ENCODE measurements at places on chromosomes 3 and 15.

- no peaks in the 10 kb centered on the region for H3K4me1 ChIP-seq
- no peaks in the 10 kb centered on the region for H3K27me3 ChIP-seq
- no peak overlapping the region for H3K4me3 ChIP-seq
- no peak overlapping the region for H3K27ac ChIP-seq
- no peak for DNase-seq
These were observed 188.4 kb downstream of the ABHD5 start for GRCh38 chr3:43879166-43879565.

DNA sequence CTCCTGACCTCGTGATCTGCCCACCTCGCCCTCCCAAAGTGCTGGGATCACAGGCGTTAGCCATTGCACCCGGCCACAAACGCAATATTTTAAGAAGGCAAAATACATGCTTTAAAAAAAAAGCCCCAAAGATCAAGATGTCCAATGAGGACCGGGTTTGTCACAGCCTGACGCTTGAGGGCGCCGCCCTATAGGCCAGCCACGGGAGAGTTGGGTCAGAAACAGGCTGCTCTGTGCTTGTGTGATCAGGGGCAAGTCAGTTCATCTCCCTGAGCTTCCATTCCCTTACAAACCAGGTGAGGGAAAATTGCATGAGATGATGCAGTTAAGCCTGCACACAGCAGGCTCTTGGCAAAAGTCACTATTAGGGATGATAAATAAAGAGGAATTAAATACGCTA lies 23.9 kb downstream of the FAM174B start:
- no peak for DNase-seq
- H3K27ac ChIP-seq, result no peak overlapping the region
- no peaks in the 10 kb centered on the region for H3K27me3 ChIP-seq
- no peaks in the 10 kb centered on the region for H3K36me3 ChIP-seq

GRCh38 chr3:195812366-195812765 lies 637 bp upstream of the MUC4 start:
- no peak for DNase-seq
- peaks cover 43% of the 10 kb centered on the region for H3K27me3 ChIP-seq
- no peak overlapping the region for H3K4me3 ChIP-seq
- H3K4me1 ChIP-seq, result no peaks in the 10 kb centered on the region
- no peaks in the 10 kb centered on the region for H3K36me3 ChIP-seq
- H3K27ac ChIP-seq, result no peak overlapping the region

DNA sequence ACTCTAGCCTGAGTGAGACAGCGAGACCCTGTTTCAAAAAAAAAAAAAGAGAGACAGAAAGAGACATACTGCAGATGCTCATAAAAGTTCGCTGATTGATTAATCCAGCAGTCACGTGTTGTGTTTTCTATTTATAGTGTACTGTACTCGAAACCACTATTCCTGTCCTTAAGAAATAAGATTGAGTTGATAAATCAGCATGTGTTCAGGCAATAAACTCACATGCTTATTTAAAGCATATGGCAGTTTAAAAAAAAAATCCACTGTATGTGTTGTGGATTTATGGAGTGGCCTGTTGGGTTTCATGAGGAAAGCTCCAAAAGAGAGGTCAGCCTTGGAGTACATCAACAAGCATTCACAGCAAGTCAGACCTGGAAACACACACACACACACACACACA lies 17.7 kb downstream of the RPL22L1 start:
- H3K36me3 ChIP-seq, result no peaks in the 10 kb centered on the region
- H3K27ac ChIP-seq, result no peak overlapping the region
- DNase-seq, result no peak
- 0 out of 2 replicates have a peak, but pooled peaks cover 2% of the 10 kb centered on the region for H3K4me1 ChIP-seq
- no peak overlapping the region for H3K4me3 ChIP-seq

DNA sequence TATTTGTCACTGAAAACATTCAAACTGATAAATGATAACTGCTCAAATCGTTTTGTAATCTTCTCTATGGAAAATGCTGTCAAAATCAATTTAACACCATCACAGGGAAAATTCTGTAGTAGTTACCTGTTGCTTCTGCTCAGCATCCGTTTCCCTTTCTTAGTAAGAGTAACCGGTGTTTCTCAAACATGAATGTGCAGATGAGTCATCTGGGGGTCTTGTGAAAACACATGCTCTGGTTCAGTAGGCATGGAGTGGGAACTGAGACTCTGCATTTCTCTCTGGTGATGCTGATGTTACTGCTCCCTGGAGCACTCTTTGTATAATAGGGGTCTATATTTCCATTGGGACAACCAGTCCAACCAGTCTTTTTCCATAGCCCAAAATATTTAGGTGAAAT lies 145.1 kb downstream of the SEMA6D start:
- no peaks in the 10 kb centered on the region for H3K36me3 ChIP-seq
- peaks cover 3% of the 10 kb centered on the region for H3K27me3 ChIP-seq
- no peak overlapping the region for H3K27ac ChIP-seq
- no peaks in the 10 kb centered on the region for H3K4me1 ChIP-seq
- no peak overlapping the region for H3K4me3 ChIP-seq

- no peak overlapping the region for H3K4me3 ChIP-seq
- no peaks in the 10 kb centered on the region for H3K27me3 ChIP-seq
- H3K27ac ChIP-seq, result no peak overlapping the region
- no peaks in the 10 kb centered on the region for H3K4me1 ChIP-seq
- no peaks in the 10 kb centered on the region for H3K36me3 ChIP-seq
These were observed 278.0 kb downstream of the ZBBX start for GRCh38 chr3:167102071-167102470.

- H3K27me3 ChIP-seq, result no peaks in the 10 kb centered on the region
- H3K27ac ChIP-seq, result no peak overlapping the region
- no peak for DNase-seq
- H3K36me3 ChIP-seq, result no peaks in the 10 kb centered on the region
- H3K4me3 ChIP-seq, result no peak overlapping the region
- no peaks in the 10 kb centered on the region for H3K4me1 ChIP-seq
These were observed 377.0 kb downstream of the PLCL2 start for GRCh38 chr3:17261627-17262369.

DNA sequence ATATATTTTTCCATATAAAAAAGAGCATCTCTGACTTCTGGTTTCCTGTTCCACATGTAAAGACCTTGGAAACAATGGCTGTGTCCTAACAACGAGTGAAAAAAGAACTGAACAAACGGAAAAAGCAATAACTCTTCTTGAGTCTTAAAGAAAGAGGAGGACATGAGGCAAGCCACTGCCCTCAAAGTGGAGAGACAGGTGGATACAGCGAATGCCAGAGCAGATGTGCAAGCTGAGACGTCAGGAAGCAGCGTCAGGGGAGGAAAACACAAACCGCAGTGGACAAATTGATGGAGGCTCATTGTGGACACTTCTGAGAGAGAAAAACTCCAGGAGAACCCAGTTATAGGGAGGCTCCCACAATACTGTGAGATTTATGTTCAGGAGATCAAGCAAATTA lies 208.0 kb upstream of the MME start:
- DNase-seq, result no peak
- no peak overlapping the region for H3K4me3 ChIP-seq
- H3K36me3 ChIP-seq, result no peaks in the 10 kb centered on the region
- H3K4me1 ChIP-seq, result peaks cover 2% of the 10 kb centered on the region
- no peaks in the 10 kb centered on the region for H3K27me3 ChIP-seq

DNA sequence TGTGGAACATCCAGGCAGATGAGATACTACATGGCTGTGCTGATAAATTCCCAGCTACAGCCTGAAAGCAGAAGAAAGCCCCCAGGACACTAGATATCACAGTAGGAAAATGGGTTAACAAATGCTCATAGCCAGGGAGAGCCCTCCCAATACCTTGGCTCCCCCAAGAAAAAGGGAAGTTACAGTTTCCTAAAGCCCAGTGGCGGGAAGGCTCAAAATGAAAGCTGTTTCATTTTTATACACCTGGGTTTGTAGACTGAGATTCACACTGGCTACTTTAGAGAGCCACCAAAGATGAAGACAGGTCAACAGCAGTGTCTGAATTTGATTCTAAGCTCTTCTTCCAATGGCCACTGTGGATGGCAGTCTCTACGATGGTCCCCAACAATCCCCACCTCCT lies 55.0 kb upstream of the TOPAZ1 start:
- no peak for DNase-seq
- no peaks in the 10 kb centered on the region for H3K27me3 ChIP-seq
- H3K4me1 ChIP-seq, result no peaks in the 10 kb centered on the region
- H3K27ac ChIP-seq, result no peak overlapping the region

GRCh38 chr15:44719293-44719999 lies 8.1 kb downstream of the B2M start:
- no peaks in the 10 kb centered on the region for H3K4me1 ChIP-seq
- no peak overlapping the region for H3K4me3 ChIP-seq
- H3K36me3 ChIP-seq, result peaks cover 21% of the 10 kb centered on the region
- H3K27me3 ChIP-seq, result no peaks in the 10 kb centered on the region
- DNase-seq, result peak; percentile 69
- H3K27ac ChIP-seq, result no peak overlapping the region

GRCh38 chr3:50359760-50360110 lies 414 bp upstream of the TMEM115 start:
- no peak overlapping the region for H3K27ac ChIP-seq
- H3K27me3 ChIP-seq, result no peaks in the 10 kb centered on the region
- peaks cover 26% of the 10 kb centered on the region for H3K4me1 ChIP-seq
- no peak for DNase-seq
- peaks cover 26% of the 10 kb centered on the region for H3K36me3 ChIP-seq

DNA sequence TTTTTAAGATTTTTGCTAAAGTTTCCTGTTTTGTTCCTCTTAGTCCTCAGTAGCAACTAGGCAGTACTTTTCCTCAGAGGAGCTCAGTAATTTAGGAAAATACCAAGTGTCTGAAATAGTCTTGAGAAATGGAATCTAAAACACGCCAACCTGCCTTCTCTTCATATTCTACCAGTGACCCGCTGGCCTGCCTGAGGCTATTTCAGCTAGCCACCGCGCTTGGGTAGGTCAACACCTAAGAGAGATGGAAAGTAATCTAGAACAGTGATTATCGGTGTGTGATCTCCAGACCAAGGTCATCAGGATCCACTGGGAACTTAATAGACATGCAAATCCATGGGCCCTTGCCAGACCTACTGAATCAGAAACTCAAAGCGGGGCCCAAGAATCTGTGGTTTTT lies 7.5 kb downstream of the LCTL start:
- H3K4me3 ChIP-seq, result no peak overlapping the region
- H3K27ac ChIP-seq, result no peak overlapping the region
- H3K27me3 ChIP-seq, result no peaks in the 10 kb centered on the region
- DNase-seq, result no peak
- H3K4me1 ChIP-seq, result no peaks in the 10 kb centered on the region

DNA sequence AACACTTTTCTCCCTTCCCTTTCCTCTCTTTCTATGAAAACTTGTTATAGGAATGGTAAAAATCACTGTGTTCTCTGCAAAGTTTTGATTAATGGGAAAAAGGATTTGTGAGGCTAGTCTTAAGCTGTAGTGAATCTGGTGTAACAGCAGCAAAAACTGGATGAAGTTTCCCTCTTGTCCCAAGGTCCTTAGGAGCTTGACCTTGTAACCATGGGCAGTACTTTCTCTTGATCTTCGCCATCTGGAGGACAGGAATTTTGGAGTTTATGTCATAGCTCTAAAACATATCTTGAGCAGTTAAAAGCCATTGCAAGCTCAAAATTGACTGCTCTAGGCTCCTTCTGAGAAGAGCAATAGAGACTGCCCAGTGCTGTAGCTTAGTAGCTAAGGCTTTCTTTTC lies 56.5 kb upstream of the GPD1L start:
- no peak overlapping the region for H3K27ac ChIP-seq
- no peak for DNase-seq
- H3K36me3 ChIP-seq, result no peaks in the 10 kb centered on the region

DNA sequence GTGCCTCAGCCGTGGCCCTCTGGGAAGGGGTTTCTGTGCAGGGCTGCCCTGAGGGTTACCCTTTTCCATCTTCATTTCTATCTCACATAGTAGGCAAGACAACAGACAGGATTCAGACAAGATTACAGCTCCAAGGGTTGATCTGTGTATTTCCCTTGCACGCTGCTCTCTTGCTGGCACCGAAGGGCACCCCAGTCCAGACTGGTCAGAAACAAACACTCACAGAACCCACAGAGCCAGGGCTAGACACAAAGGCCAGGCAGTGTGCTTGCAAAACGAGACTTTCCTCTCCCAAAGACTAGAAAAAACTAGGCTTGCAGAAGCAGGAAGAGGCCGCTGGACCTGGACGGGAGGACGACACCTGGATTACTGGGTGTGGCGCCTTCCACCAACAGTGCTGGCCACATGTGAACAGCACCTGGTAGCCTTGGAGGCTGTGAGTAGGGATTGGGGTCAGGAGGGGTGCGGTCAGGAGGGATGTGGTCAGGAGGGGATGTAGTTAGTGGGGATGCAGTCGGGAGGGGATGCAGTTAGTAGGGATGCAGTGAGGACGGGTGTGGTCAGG lies 96.8 kb downstream of the BDH1 start:
- peaks cover 4% of the 10 kb centered on the region for H3K27me3 ChIP-seq
- H3K36me3 ChIP-seq, result no peaks in the 10 kb centered on the region
- no peak overlapping the region for H3K27ac ChIP-seq
- H3K4me3 ChIP-seq, result no peak overlapping the region
- peaks cover 7% of the 10 kb centered on the region for H3K4me1 ChIP-seq

DNA sequence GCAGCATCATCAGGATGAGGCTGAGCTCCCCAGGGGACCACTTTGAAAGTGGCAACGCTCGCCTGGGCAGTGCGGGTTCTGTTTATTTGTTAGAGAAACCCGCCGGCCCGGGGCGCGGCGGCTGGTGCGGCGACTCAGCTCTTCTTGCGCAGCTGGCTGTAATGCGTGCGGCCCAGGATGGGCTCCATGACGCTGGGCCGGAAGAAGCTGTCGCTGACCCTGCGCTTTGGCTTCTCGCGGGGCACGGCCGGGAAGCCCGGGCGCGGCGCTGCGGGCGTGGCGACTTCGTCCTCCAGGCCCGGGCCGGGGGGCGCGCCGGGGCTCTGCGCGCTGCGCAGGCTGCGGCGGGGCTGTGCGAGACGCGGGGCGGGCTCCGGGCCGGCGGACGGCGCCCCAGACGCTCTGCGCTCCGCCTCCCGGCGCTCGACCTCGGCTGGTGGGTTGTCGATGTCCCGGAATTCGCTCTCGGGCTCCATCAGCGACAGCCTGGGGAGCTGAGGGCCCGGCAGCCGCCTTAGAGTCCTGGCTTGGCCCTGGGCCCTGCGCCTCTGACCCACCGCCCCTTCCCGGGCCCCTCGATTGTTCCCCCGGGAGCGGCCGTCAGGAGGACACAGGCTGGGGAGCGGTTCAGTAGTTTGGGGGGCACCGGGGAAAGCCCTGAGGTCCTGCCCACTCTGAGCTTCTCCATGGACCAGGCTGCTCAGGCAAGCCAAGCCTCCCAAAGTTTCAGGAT lies 10.3 kb upstream of the KIF7 start:
- peaks cover 14% of the 10 kb centered on the region for H3K4me1 ChIP-seq
- H3K36me3 ChIP-seq, result no peaks in the 10 kb centered on the region
- H3K4me3 ChIP-seq, result peak overlapping the region; percentile 15
- DNase-seq, result peak; percentile 59
- 0 out of 2 replicates have a peak overlapping the region, but pooled peaks have one; percentile 15 for H3K27ac ChIP-seq
- no peaks in the 10 kb centered on the region for H3K27me3 ChIP-seq

DNA sequence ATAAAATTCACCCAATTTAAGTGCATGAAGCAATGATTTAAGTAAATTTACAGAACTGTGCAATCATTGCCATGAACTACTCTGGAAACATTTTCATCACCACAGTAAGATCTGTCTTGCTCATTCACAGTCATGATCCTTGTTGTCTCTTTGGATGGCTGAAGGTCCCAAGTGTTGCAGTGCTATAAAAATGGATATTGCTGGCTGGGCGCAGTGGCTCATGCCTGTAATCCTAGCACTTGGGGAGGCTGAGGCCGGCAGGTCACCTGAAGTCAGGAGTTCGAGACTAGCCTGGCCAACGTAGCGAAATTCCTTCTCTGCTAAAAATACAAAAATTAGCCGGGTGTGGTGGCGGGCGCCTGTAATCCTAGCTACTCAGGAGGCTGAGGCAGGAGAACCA lies 17.0 kb downstream of the SNRPN start:
- no peak overlapping the region for H3K4me3 ChIP-seq
- DNase-seq, result no peak
- no peaks in the 10 kb centered on the region for H3K4me1 ChIP-seq
- H3K36me3 ChIP-seq, result peaks cover 31% of the 10 kb centered on the region

Measured in IMR-90 (cell line).